ENCODE measurements at places on chromosomes 1 and 21. TPM values are rescaled to one million over a fixed set of nuclear protein-coding genes. Genes with fewer than 3 reads are reported as not detected.

Gene EFNA3
- total RNA-seq = 3.6 TPM

DNA sequence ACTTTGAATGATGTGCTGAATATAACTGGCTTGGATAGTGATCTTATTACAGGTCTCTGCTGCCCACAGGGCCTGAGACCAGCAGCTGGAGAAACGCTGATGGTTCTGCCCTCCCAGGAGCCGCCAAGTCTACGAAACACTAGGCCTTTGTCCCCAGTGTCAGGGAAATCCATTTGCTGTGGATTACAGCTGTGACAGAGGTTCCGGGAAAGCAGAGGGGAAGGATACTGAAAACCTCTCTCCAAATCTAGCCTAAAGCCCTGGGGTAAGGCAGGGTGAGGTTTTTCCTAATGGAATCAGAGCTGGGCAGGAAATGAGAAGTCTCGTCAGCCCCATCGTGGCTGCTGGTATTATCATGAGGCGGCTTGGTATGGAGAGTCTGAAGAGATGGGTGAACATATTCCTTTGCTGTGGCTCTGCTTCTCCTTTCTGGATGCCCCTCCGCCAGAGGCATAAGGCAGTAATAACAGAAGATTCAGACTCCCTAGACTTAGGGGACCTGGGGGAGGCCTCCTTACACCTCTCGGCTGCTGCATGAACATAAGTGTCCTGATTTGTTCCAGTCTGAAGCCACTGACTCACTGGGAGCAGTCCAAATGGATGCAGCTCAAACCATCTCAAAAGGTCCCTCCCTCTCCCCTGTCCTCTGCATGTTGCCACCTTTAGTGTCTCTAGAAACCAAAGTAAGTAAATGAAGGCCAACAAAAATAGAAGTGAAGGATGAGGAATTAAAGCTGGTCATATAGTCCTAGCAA lies 48.1 kb downstream of the PHC2 start:
- peaks cover 30% of the 10 kb centered on the region for H3K27me3 ChIP-seq
- no peak overlapping the region for H3K4me3 ChIP-seq
- no peaks in the 10 kb centered on the region for H3K36me3 ChIP-seq
- DNase-seq = no peak

- no peak overlapping the region for H3K4me3 ChIP-seq
- no peak for DNase-seq
- H3K27me3 ChIP-seq = no peaks in the 10 kb centered on the region
- peaks cover 2% of the 10 kb centered on the region for H3K36me3 ChIP-seq
These were observed 28.1 kb upstream of the PPP2R5A start for GRCh38 chr1:212257157-212257556.

Gene S100A7
- total RNA-seq = not detected
